Stimulated activated CD4-positive, alpha-beta T cell treated with anti-CD3 and anti-CD28 coated beads, TNF-alpha, amount 100 ng/mL, for 4 hours (primary cell): ENCODE measurements at places on chromosomes 5 and 9.

DNA sequence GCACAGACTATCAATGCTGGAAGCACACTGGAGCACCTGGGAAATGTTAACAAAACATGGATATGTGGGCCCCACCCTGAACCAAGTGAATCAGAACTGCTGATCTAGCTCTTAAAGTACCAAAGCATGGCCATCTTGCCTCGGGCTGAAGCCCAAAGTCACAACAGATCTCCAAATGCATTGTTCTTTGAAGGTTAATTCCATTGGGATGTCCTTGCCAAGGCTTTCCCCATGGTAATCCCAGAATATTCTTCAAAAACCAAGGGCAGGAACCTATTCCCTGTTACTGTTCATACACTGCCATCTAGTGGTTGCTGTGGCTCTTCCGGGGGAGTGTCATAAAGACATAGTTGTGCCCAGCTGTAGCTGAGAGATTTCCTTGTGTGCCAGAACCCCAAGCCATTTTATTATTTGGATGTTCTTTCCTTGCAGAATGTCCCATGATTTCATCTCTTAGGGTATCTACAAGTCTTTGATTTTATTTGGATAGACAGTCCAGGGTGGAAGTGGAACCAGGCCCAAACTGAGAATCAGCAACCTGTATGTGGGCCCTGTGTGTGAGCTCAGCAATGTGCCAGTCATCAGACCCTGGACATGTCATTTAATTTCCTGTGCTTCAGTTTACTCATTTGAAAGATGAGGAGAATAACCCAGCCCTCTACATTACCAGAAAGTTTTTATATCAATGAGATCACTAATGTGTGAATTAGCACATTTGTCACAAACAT, 290.0 kb downstream of the ACTL7B start:
- no peak for DNase-seq

- no peak for DNase-seq
Observed at GRCh38 chr5:134099939-134100282, 14.6 kb upstream of the TCF7 start.

- DNase-seq: no peak
Observed at GRCh38 chr5:146662229-146662628, 146.2 kb upstream of the GPR151 start.

GRCh38 chr5:165130656-165131055, 1625.2 kb downstream of the MAT2B start:
- DNase-seq: no peak

DNA sequence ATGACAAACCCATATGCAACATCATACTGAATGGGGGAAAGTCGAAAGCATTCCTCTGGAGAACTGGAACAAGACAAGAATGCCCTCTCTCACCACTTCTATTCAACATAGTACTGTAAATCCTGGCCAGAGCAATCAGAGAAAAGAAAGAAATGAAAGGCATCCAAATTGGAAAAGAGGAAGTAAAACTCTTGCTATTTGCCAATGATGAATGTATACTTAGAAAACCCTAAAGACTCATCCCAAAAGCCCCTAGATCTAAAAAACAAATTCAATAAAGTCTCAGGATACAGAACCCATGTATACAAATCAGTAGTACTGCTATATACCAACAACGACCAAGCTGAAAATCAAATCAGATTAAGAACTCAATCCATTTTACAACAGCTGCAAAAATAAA, 66.9 kb downstream of the SPATA31C2 start:
- no peak for DNase-seq

DNA sequence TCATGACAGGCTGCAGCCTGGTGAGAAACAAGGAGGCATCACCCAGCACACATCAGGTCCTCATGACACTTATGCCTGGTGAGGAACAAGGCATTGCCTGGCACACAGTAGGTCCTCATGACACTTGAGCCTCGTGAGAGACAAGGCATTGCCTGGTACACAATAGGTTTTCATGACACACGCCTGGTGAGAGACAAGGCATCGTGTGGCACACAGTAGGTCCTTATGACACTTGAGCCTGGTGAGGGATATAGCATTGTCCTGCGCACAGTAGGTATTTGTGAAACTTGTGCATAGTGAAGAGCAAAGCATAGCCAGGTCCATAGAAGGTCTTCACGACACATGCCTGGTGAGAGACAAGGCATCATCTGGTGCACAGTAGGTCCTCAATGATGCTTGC, 23.5 kb downstream of the WHRN start:
- no peak for DNase-seq
